ENCODE measurements at places on chromosomes 3 and 15. TPM values are rescaled to one million over a fixed set of nuclear protein-coding genes. Genes with fewer than 3 reads are reported as not detected.
A peak's percentile ranks its signal among the peaks of the same experiment; 100 is the strongest.

DNA sequence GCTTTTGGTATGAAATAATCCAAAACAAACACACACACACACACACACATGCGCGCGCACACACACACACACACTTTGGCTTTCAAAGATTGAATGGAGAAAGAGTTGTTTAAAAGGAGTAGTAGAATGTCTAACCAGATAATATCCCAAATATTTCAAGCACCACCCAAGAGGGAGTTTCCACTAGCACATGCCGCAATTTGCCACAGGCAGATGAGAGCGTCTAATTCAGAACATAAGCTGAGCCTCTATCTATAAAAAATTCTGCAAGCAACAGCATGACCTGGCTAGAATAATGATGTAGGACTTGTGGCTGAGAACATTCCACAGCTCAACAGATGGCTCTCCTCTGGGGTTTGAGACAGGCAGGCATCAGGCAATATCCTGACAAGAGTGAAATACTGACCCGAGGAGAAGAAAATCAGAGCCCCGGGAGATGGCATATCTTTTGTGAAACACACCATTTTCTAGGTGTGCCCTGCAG, 302.5 kb upstream of the GADL1 start:
- peak; percentile 77 for DNase-seq

DNA sequence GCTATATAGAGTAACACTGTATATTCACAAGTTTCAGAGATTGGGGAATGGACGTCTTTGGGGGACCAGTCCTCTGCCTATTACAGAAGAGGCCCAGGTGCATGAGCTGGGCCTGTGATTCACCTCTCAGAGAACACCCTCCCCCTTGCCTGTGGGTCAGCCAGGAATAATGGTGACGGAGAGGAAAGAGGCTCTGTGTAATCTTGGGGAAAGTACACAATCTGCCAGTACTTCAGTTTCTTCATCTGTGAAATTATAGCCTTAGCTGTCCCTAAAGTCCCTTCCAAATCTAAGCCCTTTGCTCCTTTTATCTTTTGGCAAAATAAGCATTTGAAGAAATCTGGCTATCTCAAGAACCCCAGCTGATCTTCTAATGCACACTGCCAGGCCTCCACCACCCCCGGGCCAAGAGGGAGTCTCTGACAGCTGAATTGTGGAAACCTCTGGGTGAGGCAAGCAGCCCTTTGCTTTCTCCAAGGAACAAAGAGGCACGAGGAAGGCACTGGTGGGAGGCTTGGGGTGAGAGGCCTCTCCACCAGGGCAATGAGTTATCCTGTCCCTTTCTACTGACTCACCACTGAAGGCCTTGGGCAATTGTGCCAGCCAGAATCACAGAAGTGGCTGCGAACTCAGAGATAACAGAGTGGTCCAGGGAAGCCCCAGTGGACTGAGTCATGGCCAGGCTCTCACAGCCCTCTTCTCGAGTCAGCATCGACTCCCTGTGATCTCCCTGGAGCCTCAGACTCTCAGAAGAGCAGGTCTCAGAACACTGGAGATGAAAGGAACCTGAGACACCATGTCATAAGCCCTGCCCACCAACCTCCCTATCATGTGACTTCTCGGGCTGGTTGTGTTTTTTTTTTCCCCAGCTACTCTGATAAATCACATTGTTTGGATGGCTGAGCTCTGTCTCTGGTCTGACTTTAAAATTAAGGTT, 31.8 kb downstream of the CCNL1 start:
- peak; percentile 66 for DNase-seq

GOLGA8G gene
- total RNA-seq, result not detected

GRCh38 chr15:85003593-85004312, 22.1 kb downstream of the PDE8A start:
- DNase-seq, result no peak

DNA sequence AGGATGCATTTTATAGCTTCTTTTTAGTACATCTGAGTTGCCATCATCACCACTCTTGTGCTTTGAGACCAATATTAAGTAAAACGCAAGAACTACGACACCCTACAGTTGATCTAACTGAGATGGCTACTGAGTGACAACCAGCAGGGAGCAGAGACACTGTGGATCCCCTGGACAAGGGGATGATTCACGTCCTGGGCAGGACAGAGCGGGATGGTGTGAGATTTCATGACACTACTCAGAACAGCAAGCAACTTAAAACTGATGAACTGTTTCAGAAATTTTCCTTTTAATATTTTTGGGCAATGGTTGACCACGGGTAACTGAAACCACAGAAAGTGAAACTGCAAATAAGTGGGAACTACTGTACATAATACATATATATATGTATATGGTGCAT, 299.2 kb downstream of the ADAMTS17 start:
- no peak for DNase-seq

GRCh38 chr3:55752911-55753310, 265.8 kb upstream of the WNT5A start:
- DNase-seq, result no peak

NRROS gene
- total RNA-seq, result 3.1 TPM

ACP3 gene
- total RNA-seq, result 2.0 TPM

UMPS gene
- total RNA-seq, result 9.4 TPM

GRCh38 chr15:67761343-67761742, 64.0 kb upstream of the SKOR1 start:
- no peak for DNase-seq

RETNLB gene
- not detected for total RNA-seq

DNA sequence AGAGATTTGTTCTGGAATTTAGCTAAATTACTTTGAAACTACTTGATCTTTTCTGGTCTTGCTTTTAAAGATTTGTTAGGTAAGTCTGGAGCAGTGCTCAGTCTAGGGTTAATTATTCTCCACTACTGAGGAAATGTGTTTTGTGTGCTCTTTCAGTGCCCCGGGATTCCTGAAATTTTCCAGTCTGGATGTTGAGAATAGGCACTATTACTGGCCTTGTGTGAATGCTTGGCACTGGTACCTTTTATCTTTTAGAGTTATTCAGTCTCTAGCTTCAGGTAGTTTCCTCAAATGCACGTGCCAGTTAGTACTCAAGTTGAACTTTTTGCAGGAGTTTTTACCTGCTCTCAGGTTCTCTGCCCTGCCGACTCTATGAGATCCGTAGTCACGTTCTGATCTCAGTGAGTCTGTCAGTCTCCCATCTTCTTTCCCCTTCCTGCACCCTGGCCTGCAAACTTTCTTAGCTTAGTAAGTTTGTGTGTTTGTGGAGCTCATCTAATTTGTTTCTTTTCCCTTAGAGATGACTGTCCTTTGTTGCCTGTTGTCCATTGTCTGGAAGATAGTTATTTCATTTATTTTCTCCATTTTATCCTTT, 39.5 kb downstream of the TCF12 start:
- DNase-seq, result no peak

DNA sequence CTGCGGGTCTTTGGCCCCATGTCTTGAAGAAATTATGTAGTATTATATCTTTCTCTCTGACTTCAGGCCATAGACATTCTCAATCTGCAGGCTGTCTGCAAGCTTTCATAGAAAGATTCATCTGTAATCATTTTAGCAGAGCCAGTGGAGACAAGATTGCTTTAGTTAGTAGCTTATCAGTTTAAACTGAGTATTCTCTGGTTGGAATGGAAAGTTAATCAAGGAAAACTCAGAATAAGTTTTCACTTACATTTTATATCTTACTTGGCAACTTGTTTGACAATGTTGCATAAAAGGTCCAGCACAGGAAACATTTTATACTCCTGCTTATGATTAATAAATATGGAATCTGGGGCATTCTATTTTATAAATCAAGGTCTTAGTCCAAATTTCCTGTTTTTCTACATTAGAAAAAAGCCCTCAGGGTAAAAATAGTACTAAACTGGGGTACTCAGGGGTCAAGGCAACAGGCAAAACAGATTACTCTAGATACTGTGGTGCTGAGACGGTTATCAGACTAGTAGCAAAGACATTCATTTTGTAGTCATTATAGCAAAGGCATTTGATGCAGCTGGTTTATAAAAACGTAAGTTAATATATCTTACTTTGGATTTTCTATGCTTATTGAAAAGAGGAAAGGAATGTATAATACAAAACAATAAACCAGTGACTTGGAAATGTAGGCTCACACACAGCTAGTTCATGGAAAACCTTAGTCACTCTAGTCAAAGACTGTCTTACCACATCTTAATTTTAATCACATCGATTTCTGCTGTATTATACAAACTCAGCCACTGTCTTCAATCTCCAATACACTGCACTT, 45.2 kb upstream of the FILIP1L start:
- DNase-seq, result no peak

PLS1 gene
- 2.5 TPM for total RNA-seq

GRCh38 chr3:99999536-99999935, 114.8 kb downstream of the FILIP1L start:
- DNase-seq, result no peak

DNA sequence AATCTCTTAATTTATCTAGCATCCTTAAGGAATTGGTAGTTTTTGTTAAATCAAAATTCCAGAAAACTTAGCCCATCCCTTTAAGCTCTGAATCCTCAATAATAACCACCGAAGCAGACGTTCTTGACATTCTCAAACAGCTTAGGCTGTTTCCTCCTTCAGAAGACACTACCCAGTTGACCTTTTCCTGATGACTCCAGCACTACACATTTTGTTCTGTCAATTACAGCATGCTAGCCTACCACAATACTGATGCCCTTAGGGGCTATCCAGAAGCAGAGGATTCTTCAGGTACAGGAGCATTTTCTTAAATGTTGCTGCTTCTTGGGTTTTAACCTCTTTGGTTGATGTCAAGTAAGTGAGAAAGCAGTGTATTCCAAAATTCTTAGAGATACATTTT, 33.4 kb downstream of the ETV5 start:
- no peak for DNase-seq

CHRNA5 gene
- 3.7 TPM for total RNA-seq

GRCh38 chr15:41876007-41876406, 17.8 kb downstream of the SPTBN5 start:
- DNase-seq, result no peak

DLL4 gene
- 11.1 TPM for total RNA-seq

- peak; percentile 74 for DNase-seq
These were observed 266.4 kb upstream of the HES1 start for GRCh38 chr3:193869221-193870201.

DNA sequence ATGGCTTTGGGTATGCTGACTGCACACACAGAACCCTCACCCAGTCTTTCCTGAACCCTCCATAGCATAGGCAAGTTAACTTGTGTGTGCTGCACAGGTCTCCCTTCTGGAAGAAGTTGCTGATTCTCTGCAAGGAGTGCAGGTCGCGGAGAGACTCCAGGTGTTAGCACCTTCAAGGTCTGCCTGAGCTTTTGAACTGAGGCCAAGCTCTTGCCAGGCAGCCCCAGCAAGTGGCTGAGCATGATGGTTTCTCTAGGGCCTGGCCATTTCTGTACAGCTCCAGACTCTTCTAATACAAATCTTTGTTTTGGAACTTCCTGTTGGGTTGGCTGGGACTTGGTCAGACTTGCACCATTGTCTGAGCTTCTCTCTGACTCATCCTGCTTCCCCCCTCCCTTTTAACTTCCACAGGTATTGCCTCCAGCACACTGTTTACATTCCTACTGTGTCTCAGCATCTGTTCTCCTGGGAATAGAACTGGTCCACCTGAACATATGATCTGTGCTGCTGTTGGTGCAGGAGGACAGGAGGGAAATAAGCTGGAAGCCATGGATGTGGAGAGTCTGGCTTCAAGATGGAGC, 53.3 kb downstream of the KY start:
- no peak for DNase-seq

DNA sequence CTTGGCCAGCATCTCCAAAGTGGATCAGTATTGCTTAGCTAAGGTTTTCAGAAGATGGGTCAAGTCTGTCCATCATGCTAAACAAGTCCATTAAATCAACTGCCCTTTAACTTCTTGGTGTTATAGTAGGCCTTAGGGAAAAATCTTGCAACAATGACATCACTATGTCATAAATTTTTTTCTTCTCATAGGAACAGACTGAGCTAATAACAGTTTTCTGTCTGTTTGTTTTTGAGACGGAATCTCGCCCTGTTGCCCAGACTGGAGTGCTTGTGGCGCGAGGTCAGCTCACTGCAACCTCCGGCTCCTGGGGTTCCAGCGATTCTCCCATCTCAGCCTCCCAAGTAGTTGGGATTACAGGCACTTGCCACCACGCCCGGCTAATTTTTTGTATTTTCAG, 94.2 kb downstream of the EFL1 start:
- no peak for DNase-seq

- DNase-seq, result no peak
These were observed 455.7 kb downstream of the FOXP1 start for GRCh38 chr3:71127844-71128243.

GRCh38 chr15:74784426-74785193, 2.7 kb downstream of the CSK start:
- no peak for DNase-seq

DNA sequence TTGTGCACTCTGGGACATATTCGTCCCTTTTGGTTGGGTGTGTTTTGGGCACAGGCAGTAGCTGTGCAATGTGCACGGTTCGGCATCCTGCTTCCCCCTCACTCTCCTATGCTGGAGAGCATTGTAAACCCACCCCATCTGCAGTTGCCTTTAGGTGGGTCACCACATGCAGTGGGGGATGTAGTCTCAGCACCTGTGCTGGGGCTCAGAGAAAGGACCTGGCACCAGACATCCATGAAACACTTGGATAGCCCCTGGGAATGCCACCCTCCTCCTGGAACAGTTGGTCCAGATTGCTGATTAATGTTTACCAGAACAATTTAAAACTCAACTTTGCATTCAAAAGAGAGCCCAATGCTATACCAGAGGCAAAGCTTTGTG, 123.9 kb upstream of the MEF2A start:
- DNase-seq, result no peak

DNA sequence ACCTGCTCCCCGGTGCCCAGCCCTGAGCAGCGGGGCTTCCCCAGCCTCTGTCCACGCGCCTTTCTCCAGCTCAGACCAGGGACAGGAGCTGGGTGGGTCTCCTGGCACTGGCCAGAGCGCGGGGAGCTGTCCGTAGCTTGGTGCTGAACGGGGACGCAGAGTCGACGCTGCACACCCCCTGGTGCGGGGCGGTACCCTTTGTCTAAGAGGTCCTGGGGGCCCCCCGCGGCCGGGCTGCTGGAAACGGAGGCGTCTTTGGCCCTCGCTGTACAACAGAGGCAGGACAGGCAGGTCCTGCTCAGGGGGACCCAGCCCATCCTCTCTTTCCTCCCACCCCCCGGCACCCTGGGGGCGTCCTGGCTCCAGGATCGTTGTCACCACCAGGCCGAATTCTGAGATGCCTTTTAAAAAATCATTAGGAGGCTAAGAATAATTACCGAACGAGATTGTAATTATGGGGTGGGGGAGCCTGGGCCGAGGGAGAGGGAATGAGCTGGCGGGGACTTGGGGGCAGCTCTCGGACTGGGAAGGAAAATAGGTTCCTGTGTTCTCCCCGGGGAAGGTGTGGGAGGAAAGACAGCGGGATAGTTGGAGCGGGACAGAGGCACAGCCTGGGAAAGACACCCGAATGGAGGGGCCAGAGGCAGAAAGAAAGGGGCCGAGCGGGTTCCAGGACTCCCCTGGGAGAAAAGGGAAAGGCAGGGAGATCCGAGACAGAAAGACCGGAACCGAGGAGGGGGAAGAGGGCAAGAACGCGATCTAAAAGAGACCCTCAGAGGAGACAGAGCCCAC, 4.1 kb upstream of the SKOR1 start:
- DNase-seq, result peak; percentile 71

All from Right ventricle myocardium inferior (tissue), 1 donor.